Activated CD8-positive, alpha-beta memory T cell treated with anti-CD3 and anti-CD28 coated beads for 4 hours (primary cell): ENCODE measurements at places on chromosomes 4 and X.

DNA sequence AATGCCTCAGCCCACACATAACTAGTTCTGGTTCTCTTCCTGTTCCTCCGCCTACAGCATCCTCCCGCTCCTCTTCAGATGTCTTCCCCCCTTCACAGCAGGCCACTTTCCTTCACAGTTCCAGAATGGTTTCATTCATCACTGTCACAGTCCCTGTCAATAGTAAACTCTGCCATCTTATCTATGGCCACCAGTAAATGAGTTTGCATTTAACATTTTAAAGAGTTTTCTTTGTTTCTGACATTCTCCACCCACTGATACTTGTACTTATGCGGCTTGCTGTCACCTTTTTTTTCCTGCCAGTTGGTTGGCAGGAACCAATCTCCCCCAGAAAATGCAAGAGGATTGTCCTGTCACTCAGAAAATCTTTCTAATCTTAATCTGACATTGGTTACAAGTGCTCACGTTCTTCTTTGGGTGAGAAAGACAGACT, 114.1 kb downstream of the GLUD2 start:
- DNase-seq, result no peak

DNA sequence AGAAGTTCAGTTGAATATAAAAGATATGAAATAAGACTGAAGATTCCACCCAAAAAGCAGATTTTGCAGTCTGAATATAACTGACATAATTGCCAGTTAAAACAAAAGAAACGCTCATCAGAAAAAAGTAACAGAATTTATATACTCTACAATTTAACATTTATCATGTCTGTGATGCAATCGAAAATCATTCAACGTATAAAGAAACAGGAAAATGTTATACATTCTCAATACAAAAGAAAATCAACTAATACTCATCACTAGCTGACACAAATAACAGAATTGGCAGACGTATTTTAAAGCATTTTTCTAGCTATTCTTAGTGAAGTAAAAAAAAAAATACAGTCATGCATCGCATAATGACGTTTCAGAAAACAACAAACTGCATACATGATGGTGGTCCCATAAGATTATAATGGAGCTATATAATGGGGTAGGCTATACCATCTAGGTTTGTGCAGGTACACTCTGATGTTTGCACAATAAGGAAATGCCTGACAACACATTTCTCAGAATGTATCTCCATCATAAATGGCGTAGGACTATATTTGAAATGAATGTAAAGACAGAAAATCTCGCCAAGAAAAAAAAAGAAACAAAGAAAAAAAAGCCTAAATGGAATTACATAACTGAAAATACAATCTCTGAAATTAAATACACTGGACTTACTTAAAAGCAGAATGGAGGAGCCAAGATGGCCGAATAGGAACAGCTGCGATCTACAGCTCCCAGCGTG, 34.3 kb downstream of the OR13H1 start:
- no peak for DNase-seq

DNA sequence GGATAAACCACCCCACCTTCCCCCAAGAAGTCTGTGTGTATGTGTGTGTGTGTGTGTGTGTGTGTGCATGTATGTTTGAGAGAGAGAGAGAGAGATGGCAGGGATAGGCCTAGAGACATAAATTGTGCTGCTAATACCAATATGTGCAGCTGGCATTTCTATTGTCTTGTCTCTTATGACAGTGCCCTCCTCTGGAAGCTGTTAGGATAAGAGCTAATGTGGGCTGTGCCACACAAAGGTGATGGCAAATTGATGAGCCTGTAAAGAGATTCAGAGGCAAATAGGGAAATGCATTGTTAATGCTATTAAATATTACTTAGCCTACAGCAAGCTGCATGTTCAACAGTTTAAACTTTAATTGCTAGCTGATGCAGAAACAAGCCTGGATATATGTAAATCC, 332.0 kb downstream of the NKX6-1 start:
- no peak for DNase-seq

GRCh38 chr4:144556636-144557035, 89.3 kb upstream of the HHIP start:
- DNase-seq, result no peak

- DNase-seq, result no peak
Measured at GRCh38 chrX:56029691-56030090, 202.5 kb upstream of the KLF8 start.

DNA sequence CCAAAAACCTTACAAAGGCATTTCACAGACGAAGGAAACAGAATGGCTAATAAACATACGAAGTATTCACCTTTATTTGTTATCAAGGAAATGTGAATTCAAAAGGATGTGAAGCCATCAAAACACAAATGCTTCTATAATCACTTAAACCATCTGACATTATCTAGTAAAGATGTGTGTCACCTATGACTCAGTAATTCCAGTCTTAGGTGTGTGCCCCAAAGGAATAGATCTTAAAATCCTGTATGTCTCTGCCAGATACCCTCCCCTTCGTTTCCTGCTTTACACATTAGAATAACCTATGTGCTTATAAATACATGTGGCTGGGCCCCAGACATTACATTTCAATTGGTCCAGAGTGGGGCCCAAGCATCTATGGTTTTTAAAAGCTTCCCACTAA, 41.8 kb upstream of the CEP135 start:
- DNase-seq, result no peak

GRCh38 chr4:90597927-90598326, 470.7 kb downstream of the CCSER1 start:
- no peak for DNase-seq

GRCh38 chrX:54043541-54044125, 640 bp downstream of the PHF8 start:
- peak; percentile 5 for DNase-seq

DNA sequence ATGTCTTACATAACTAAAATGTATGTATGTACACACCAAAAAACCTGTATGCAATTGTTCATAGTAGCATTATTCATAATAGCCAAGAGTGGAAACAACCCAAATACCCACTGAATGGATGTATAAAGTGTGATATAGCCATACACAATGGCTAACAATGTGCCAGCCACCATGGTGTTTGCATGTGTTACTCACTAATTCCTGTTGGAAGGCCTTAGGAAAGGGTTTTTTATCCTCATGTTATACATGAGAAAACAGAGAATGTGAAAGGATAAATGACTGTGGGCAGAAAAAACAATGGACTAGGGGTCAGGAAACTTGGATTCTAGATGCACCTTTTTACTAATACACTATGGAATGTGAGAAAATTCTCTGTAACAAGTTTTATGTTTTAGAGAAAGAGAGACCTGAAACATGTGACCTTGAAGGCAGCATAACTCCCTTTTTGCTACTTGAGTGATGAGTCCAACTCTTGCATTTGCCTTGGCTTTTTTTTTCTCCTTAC, 55.7 kb downstream of the TIGD2 start:
- no peak for DNase-seq

- no peak for DNase-seq
Measured at GRCh38 chrX:40108959-40109287, 11.2 kb upstream of the BCOR start.

DNA sequence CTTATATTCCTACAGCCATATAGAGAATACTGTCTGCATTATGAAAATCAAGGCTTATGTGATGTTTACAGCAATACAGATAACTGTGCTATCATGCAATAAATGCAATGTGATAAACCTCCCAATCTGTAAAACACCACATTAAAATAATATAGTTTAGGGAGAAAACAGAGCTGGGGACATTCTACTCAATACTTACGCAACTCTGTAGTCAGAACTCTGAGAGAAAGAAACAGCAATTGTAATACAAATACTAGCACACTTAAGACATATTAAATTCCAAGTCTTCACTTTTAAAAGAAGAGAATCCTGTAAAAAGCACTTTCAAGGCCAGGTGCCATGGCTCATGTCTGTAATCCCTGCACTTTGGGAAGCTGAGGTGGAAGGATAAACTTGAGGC, 61.4 kb downstream of the ANKRD17 start:
- no peak for DNase-seq

GRCh38 chr4:22202975-22203710, 254.6 kb upstream of the KCNIP4 start:
- DNase-seq, result no peak

DNA sequence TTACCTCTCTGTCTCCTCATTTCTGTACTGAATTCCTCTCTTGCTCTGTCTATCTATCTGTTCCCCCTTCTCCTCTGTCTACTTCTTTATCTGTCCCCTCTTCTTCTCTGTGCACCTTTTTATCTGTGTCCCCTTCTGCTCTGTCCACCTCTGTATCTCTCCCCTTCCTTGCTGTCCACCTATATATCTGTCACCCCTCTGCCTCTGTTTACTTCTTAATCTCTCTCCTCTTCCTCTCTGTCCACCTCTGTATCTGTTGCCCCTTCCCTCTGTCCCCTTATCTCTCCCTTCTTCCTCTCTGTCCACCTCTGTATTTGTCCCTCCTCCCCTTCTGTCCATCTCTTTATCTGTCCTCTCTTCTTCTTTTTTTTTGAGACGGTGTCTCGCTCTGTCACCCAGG, 8.9 kb downstream of the CCDC22 start:
- no peak for DNase-seq

DNA sequence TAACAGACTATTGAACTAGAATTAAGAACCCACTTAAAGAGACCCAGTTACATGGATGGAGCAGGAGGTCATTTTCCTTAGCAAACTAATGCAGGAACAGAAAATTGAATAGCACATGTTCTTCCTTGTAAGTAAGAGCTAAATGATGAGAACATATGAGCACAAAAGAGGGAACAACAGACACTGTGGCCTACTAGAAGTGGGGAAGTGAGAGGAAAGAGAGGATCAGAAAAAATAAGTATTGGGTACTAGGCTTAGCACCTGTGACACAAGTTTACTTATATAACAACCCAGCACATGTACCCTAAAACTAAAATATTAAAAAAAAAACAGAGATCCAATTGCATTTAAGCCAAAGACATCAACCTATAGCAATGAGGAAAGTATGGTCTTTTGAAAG, 26.2 kb downstream of the ARAP2 start:
- no peak for DNase-seq

- no peak for DNase-seq
Measured at GRCh38 chr4:6928081-6928480, 18.5 kb downstream of the TBC1D14 start.

DNA sequence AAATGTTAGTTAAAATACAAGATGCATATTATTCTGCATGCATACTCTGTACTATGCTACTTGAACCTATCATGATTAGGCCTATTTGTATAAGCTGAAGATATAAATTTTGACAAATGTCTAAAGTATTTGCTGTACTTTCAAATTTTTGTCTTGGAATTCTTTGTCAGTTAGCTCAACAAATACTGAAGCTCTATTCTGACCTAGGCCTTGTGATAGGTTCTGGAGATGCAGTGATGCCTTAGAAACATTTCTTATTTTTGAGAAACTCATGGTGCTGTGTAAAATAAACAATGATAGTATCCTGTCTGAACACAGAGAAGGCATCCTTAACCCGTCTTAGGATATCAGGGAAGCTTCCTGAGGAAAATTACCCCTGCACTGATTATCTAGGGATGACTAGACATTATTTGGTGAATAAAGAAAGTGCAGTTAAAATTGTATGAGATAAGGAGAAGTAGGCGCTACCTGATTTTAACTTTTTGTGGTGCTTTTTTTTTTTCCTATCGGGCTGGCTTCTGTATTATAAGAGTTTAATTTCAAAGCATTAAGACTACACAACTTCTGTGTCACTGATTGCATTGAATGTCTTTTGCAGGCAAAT, 43.4 kb downstream of the MOB1B start:
- no peak for DNase-seq

DNA sequence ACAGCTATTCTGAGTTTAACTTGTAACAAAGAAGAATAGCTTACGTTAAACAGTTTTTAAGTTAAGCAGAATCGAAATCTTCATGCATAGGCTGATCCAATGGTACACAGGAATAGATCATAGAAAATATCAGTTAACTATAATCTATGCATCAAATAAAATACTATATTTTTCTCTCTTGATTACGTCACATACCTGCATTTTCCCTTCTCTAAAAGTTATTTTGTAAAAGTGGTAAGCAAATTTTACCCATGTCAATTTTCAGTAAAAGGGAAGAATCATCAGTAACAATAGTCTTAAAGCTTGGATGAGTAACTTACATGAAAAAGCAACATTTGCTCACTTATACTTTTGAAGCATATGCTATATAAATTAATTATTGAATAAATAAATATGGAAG, 692.4 kb downstream of the FAT4 start:
- no peak for DNase-seq

DNA sequence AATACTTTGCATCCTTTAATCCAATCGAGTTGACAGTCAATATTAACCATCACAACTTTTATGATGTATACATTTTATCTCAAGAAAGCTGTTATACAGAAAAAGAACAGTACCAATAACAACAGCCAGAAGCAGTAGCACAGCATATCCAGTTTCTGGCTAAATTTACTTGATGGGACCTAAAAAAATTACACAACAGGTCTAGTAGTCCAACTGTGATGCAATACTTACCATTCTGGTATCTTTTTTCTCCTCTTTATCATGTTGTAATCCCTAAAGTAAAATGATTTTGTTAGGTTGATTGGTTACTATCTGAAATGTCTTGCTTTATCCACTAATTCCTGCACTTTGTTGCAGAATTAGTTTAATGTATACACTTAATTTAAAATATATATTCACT, 1150.6 kb downstream of the FAT4 start:
- no peak for DNase-seq

- no peak for DNase-seq
Measured at GRCh38 chr4:42488114-42488513, 90.8 kb downstream of the SHISA3 start.

- DNase-seq, result no peak
Measured at GRCh38 chrX:94751611-94752010, 1077.6 kb downstream of the FAM133A start.

- no peak for DNase-seq
Measured at GRCh38 chrX:151397741-151398070, 700 bp downstream of the VMA21 start.

DNA sequence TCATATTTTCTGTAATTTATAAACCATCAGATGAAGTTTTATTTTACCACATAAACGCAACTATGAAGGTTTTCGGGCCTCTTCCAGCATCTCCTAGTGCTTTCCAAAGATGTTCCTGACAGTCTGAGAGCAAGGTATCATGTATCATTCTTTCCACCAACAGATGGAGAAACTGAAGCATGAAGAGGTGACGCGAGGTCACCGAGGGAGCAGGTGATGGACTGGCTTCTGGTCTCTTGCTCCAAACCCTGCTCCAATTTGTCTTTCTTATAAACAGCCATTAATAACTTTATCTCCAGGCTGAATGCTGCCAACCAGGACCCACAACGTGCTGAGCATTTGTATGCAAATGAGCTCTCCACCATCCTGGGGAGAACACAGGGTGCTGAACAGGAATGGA, 86.3 kb upstream of the MAML3 start:
- no peak for DNase-seq

DNA sequence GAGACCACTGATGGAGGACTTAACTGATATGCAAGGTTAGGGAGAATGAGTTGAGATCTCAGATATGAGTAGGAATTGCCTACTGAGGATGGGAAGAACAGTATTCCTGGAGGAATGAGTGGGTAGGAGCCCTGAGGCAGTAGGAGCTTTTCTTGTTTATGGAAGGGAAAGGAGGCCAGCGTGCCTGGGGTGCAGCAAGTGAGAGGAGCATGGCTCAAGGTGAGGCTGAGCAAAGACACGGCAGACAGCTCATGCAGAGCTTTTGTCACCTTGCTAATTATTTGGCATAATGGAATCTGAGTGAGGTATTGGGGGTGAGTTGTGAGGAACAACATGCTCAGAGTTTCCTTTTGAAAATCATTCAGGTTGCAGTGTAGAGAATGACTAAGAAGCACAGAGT, 65.3 kb upstream of the IBSP start:
- DNase-seq, result no peak

GRCh38 chr4:59966758-59967157, 1233.4 kb upstream of the ADGRL3 start:
- no peak for DNase-seq
